Inflammatory macrophage treated with lipopolysaccharide for 4 hours (primary cell): ENCODE measurements at places on chromosomes 13 and 19.
A peak's percentile ranks its signal among the peaks of the same experiment; 100 is the strongest.

- no peak for DNase-seq
These were observed 6.4 kb downstream of the LATS2 start for GRCh38 chr13:21055016-21055415.

GRCh38 chr13:44906713-44907112, 82.6 kb downstream of the NUFIP1 start:
- DNase-seq = no peak

- no peak for DNase-seq
These were observed 8.5 kb downstream of the TMTC4 start for GRCh38 chr13:100666124-100666523.

- no peak for DNase-seq
These were observed 6.8 kb upstream of the UBE2L5 start for GRCh38 chr13:30415430-30416030.

DNA sequence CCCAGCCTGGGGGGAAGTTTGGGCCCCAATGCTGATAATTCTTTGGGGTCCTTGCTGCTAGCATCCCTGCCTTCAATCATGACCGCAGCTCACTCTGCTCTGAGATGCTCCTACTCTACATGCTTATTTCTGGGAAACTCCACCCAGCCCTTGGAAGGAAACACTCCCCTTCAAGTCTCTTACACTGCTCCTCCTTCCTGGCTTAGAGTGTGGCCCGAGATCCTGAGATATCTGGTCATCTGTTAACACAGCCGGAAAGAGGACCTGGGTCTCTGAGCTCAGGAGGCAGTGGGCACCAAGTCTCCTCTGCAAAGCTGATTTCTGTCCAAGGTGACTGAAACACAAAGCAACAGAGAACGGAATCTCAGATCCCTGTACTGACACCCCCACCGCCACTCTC, 33.0 kb downstream of the CYP4F2 start:
- no peak for DNase-seq

DNA sequence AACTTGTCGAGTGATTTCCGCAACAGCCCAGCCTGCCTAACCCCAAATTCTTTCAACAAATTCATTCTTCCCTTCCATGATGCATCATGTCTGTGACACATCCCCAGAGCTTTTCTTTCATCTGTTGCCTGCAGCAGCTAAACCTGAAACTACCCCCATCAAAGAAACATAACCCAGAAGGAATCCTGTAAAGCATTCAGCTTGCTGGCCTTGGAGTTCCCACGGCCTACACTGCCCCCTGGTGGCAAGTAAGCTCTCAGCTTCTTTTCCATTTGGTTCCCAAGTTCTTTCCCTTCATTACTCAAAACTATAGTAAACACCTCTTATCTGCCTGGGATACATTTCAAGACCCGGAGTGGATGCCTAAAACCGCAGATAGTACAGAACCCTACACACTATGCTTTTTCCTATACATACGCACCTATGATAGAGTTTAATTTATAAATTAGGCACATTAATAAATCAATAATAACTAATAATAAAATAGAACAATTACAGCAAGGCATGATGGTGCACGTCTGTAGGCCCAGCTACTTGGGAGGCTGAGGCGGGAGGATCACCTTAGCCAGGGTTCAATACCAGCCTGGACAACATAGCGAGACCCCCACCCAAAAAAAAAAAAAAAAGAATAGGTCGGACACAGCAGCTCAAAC, 7.4 kb downstream of the ETHE1 start:
- peak; percentile 74 for DNase-seq

GRCh38 chr13:46906405-46906804, 9.6 kb upstream of the HTR2A start:
- DNase-seq = no peak
